Caco-2 (cell line): ENCODE measurements at places on chromosomes 11 and 22.
A peak's percentile ranks its signal among the peaks of the same experiment; 100 is the strongest.

- no peak for DNase-seq
Observed at GRCh38 chr22:20887375-20887774, 28.6 kb downstream of the SNAP29 start.

DNA sequence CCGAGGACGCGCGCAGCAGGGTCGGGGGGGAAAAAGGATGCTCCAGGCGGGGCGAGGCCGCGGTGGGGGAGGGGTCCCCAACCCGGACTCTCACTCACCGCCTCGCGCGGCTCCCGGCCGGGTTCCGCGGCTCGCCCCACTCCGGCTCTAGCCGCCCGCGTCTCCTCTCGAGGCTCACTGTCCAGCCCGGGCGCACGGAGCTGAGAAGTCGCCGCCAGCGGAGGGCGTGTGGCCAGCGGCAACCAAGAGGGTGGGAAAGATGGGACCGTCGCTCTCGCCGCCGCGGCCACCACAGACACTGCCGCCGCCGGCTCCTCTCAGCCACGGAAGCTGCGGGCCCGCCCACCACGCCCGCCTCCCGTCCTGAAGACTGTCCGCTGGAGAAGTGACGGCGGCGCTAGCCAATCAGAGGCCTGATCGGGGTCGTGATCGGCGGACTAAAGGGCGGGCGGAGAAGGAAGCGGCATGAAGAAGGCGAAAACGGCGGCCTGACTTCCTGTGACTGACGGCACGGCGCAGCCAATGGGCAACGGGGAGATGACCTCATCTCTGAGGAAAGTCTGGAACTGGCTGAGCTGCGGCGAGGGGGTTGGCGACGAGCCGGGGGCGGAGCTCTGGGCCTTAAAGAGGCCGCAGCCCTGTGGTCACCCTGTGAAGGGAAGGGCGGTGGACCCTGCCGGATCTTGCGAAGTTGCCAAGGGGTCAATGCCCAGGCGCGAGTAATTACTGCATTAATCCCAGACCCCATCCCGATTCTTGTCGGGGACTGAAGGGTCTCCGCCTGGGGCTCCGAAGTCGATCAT, at the start of gene MRTFA:
TSS of gene MRTFA (minus strand) at position 340 of the 803 bp plus-strand sequence.
- DNase-seq: peak; percentile 100

DNA sequence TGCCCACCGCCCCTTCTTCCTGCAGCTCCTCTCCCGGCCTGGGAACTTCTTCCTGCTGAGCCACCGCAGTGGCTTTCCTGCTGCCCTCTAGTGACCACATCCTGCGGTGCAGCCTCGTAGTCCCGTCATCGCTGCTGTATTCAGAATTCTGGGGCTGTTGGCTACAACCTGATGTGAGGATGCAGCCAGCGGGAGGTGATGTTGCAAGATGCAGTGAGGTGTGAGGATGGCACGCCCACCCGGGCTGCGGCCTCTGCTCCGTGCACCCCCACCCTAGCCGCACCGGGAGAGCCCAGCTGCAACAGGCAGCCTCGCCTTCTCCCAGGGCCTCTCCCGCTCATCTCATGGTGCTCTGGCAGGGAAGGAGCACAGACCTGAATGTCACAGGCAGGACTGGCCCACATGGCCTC, 10.1 kb downstream of the CHST1 start:
- DNase-seq: peak; percentile 68

DNA sequence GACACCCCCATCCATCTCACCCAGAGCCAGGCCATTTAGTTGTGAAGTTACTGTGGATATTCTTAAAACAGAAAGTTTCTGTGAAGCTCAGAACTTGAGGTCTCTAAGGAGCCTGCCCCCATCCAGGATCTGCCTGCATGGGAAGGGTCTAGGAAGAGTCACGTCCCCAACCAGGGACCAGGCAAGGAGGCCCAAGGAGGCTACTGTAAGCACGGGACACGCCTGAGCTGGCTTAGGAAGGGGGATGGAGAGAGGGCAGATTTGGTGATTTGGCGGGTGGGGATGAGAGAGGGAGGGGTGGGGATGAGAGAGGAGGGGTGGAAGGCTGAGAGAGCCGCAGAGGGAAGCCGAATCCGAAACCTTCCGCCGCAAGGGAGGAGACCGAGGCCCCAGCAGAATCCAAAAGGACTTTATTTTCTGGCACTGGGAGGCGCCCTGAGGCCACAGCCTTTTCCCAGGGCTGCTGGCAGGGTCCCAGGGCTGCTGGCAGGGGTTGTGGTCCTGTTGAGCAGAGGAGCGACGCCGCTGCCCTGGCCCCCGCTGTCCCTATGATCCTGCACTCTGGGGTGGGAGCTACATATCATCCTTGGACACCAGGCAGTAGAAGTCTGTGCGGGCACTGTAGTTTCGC, 9.4 kb downstream of the SIGIRR start:
- no peak for DNase-seq

DNA sequence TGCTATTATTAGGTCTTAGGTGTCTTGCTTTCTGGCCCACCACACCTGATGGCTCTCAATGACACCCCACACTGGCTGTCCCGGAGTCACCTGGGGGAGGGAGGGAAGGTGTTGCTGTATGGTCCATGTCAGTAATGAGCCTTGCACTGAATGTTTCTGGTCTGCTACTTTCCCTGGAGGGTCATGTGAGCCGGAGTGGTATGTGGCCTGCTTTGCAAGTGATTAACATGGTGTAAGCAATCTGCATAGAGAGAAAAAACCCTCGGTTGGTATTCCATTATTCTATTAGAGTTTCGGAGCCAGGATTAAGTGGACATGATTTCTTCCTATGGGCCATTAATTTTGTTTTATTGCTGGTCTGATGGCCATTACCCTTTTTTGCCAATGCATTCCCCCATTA, 63.9 kb downstream of the PKNOX2 start:
- DNase-seq: no peak

GRCh38 chr11:67119585-67120391, 725 bp downstream of the KDM2A start:
- DNase-seq: peak; percentile 55

- DNase-seq: peak; percentile 59
Observed at GRCh38 chr11:68214173-68215086, 1.3 kb upstream of the KMT5B start.

- DNase-seq: no peak
Observed at GRCh38 chr22:22201185-22201929, 43.2 kb upstream of the VPREB1 start.

DNA sequence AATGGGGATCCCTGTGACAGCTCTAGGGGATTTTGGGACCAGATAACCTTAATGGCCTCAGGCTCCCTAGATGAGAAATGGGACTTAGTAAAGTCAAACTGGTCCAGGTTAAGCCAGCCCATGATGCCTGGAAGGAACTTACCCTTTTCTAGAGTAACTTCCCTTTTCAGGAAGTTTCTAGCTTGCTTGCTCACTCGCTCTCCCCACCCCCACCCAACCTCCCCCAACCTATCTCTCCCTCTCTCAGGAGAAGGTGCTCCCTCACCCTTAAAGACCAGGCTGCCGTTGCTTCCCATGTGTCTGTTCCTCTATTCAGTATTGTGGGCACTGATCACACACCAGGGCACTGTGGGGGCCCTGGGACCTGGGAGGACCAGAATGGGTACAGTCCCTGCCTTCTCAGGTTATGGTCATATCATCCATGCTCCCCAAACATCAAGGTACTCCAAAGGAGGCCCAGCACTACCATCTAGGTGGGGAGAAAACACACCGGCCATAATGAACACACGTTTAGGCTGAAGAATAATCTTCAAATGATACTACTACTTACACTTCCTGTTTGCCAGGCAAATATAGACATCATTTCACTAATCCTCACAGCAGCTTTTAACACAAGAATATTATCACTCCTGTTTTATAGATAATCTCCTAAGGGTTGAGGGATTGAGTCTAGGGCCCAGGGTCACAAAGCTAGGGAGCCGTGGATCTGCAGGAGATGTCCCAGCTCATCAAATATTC, 18.2 kb downstream of the KCNQ1OT1 start:
- DNase-seq: no peak

- DNase-seq: no peak
Observed at GRCh38 chr11:61969838-61970662, 2.6 kb upstream of the FTH1 start.

GRCh38 chr11:107651672-107652071, 60.2 kb downstream of the SLN start:
- DNase-seq: no peak

- DNase-seq: no peak
Observed at GRCh38 chr11:8910649-8911026, 351 bp upstream of the AKIP1 start.

GRCh38 chr11:92596596-92597317, 372.1 kb downstream of the FAT3 start:
- no peak for DNase-seq

DNA sequence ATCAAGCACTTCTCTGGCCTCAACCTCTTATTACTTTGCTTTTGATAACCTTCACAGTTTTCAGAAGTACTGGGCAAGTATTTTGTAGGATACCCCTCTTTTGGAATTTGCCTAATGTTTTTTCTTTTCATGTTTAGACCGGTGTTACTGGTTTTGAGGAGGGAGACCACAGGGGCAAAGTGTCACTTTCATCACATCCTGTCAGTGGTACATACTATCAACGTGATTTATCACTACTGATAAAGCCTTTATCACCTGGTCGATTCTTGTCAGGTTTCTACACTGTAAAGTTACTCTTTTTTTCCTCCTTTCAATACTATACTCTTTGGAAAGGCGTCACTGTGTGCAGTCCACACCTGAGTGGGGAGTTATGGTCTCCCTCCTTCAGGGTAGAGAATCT, 26.7 kb downstream of the QSER1 start:
- peak; percentile 78 for DNase-seq

DNA sequence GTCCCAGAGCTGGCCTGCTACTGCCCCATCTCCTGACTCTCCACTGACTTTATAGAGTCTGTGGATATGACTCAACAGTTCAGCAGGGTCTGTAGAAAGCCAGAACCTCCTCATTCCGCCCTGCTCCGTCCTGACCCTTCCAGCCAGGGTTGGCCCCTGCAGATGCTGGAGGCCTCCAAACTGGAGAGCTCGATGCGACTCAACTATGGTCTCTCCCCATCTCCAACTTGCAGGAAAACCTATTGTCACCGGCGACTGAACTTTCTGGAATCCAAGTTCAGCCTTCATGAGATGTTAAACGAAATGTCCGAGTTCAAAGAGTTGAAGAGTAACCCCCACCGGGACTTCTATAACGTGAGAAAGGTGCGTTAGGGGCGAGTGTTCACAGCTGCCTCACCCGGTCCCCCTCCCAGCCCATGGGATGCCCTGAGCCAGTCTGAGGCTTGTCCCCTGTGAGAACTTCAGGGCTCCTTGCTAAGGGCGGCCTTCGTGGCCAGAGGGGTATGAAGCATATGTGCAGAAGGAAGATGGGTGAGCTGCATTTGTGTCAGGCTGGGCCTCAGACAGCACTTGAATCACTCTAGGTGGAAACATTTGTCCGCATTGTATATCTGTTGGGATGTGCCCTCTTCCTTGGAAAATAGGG, 32.1 kb downstream of the AMPD3 start:
- peak; percentile 16 for DNase-seq

- DNase-seq: no peak
Observed at GRCh38 chr11:70669871-70670675, 271.7 kb downstream of the CTTN start.

DNA sequence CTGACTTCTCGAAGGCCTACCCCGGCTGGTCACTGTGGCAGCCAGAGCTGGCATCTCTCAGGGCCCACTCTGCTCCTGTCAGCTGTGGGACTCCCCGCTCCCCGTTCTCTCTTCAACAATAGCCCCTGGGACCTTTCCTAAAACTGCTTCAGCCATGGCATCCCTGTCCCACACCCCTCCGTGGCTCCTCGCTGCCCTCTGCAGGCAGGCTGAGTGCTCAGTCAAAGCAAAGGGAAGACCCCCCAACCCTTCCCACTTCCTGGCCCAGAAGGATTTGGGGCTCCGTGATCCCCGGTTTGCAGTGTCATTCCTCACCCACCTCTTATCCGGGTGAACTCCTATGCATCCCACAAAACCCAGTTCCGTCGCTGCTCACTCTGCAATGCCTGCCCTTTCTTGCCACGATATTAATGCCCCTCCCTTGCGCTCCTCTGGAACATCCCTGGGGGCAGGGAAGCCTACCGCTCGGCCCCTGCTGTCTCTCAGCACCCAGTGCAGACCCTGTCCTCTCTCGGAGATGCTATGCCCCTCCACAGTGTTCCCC, 1.6 kb upstream of the TH start:
- DNase-seq: no peak

DNA sequence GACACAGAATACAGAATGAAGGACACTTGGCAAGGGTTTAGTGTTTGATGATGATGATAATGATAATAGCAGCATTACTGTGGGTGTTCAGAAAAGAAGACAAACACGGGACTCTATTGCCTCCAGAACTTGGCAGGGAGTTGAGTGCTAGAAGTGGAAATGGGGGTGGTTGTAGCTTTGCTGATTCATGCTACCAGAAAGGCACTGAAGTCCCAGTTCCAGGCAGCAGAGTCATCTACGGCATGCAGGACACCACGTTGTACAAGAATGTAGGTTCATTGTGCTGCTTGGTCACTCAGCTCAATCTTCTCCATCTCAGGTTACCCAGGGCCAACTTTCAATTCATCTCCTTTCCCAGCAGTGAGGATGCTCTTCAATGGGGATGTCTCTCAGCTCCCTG, 115.7 kb downstream of the NTM start:
- DNase-seq: no peak

- no peak for DNase-seq
Observed at GRCh38 chr11:27058456-27058855, 17.8 kb downstream of the BBOX1 start.

- DNase-seq: no peak
Observed at GRCh38 chr11:3169255-3170043, 4.3 kb upstream of the OSBPL5 start.

- no peak for DNase-seq
Observed at GRCh38 chr11:31815711-31816467, 4.8 kb upstream of the PAX6 start.

GRCh38 chr22:26097840-26098239, 71.4 kb upstream of the SEZ6L start:
- DNase-seq: no peak

DNA sequence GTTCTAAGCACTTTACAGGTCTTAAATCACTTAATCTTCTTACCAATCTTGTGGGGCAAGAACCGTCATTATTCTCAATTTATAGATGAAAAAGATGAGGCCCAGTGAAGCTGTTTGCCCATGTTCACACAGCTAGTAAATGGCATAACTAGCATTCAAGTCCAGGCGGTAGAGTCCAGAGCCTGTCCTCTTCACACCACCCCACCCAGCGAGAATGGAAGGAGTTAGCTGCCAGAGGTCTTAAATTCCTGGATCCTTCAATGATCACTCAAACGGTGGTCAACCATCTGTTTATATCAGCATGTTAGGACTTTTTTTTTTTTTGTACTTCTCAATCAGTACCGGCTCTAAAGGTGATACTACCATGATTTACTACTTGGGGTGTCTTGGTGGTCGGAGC, 43.3 kb downstream of the PARVA start:
- no peak for DNase-seq

DNA sequence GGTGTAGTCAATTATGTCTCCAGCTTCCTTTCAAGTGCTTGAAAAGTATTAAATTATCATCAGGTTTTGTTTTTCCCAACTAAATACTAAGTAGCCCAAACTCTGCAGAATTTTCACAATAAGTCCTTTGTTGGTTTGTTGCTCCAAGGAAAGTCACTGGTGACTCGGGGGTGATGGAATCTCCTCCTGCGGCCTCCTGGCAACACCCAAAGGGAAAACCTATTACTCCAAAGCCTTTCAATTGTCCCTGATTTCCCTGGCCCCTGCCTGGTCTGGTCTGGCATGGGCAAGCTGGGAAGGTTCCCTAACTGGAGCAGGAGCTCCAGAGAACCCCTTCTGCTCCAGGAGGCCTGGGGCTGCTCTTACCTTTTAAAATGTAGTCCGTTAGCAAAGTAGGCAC, 47.9 kb downstream of the FEZ1 start:
- no peak for DNase-seq
